ENCODE measurements at places on chromosomes 16 and 17.

GRCh38 chr16:78939597-78939996 lies 660.9 kb downstream of the MAF start:
- no peak overlapping the region for H3K4me3 ChIP-seq
- no peaks in the 10 kb centered on the region for H3K36me3 ChIP-seq
- DNase-seq: no peak

DNA sequence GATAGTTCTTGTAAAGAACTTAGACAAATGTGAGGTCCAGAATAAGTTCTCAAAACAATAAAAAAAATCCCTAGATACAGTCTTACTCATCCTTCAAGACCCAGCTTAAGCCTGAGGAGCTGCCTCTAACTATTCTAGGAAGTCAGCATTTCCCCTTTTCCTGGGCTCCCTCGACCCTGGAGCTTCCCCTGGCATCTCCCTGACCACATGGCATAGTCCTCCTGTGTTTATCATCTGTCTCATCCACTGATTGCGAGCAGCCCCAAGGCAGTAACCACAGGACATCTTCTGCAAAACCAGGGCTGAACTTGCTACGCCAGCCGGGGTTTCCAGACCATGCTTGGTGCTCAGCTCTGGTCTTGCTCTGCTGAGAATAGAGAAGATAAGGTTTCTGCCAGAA lies 36.7 kb upstream of the NLRP1 start:
- no peaks in the 10 kb centered on the region for H3K27me3 ChIP-seq
- no peak overlapping the region for H3K27ac ChIP-seq
- H3K4me1 ChIP-seq: no peaks in the 10 kb centered on the region

DNA sequence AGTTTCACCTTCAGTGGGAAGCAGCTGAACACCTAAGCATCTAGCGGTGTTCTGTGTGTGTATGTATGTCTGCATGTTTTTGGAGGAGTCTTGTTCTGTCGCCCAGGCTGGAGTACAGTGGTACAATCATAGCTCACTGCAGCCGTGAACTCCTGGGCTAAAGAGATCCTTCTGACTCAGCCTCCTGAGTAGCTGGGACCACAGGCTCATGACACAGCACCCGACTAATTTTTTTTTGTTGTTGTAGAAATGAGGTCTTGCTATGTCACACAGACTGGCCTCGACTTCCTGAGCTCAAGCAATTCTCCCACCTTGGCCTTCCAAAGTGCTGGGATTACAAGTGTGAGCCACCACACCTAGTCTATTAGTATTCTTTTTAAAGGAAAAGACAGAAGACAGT lies 30.2 kb upstream of the FAAP100 start:
- no peak overlapping the region for H3K27ac ChIP-seq
- no peak overlapping the region for H3K4me3 ChIP-seq
- no peaks in the 10 kb centered on the region for H3K4me1 ChIP-seq
- H3K36me3 ChIP-seq: no peaks in the 10 kb centered on the region
- H3K27me3 ChIP-seq: no peaks in the 10 kb centered on the region

- H3K36me3 ChIP-seq: no peaks in the 10 kb centered on the region
- H3K4me1 ChIP-seq: peaks cover 4% of the 10 kb centered on the region
- no peak overlapping the region for H3K4me3 ChIP-seq
- H3K27me3 ChIP-seq: peaks cover under 1% of the 10 kb centered on the region
Observed at GRCh38 chr17:67013891-67014290, 30.5 kb upstream of the CACNG1 start.

DNA sequence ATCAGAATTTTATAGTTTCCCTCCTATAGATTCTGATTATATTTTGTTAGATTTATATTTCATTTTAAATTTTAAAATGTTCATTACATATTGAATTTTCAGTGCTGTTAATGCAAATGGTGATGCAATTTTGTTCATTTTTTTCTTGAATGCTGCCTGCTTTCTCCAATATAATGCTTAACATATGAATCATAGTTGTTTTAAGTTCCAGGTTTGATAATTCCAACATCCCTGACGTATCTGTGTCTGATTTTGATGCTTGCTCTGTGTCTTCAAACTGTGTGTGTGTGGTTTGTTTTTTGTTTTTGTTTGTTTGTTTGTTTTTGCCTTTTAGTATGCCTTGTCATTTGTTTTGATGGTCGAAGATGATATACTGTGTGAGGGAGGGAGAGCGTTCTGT lies 134.7 kb upstream of the ELAC2 start:
- no peaks in the 10 kb centered on the region for H3K4me1 ChIP-seq
- H3K27ac ChIP-seq: no peak overlapping the region

GRCh38 chr16:51166541-51166940 lies 15.5 kb upstream of the SALL1 start:
- no peaks in the 10 kb centered on the region for H3K36me3 ChIP-seq
- H3K27me3 ChIP-seq: no peaks in the 10 kb centered on the region
- DNase-seq: no peak
- H3K27ac ChIP-seq: no peak overlapping the region
- H3K4me1 ChIP-seq: no peaks in the 10 kb centered on the region

GRCh38 chr16:77944631-77945030 lies 77.7 kb upstream of the CLEC3A start:
- no peaks in the 10 kb centered on the region for H3K4me1 ChIP-seq
- no peak overlapping the region for H3K27ac ChIP-seq
- H3K36me3 ChIP-seq: no peaks in the 10 kb centered on the region
- H3K4me3 ChIP-seq: no peak overlapping the region

DNA sequence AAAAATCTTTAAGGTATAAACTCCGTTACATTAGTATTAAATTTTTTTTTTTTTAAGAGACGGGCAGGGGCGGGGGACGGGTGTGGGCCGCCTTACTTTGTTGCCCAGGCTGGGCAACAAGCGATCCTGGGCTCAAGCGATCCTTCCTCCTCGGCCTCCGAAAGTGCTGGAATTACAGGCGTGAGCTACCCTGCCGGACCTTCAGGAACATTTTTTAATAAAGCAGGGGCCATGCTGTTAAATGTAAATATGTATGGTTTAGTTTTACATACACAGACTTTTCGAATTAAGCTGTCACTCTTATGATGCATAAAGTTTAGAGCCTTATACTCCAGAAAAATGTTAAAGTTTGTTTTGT lies 2.4 kb downstream of the PPM1D start:
- no peak for DNase-seq
- H3K4me1 ChIP-seq: peaks cover 14% of the 10 kb centered on the region
- no peaks in the 10 kb centered on the region for H3K36me3 ChIP-seq

Data from MM.1S (cell line).